MG63 (cell line): ENCODE measurements at places on chromosomes 1 and 21. TPM values are rescaled to one million over a fixed set of nuclear protein-coding genes. Genes with fewer than 3 reads are reported as not detected.

Gene TMEM69
- 13.7 and 21.7 TPM in 2 replicates for total RNA-seq

Gene SSR2
- total RNA-seq, result 243 and 387 TPM in 2 replicates

Gene PTGFRN
- 35.6 and 56.6 TPM in 2 replicates for total RNA-seq

Gene GORAB
- 5.0 and 11.3 TPM in 2 replicates for total RNA-seq

Gene MEX3A
- total RNA-seq, result 2.3 and 2.7 TPM in 2 replicates

Gene FAM72B
- total RNA-seq, result 8.1 and 19.7 TPM in 2 replicates

Gene EPHA2
- 68.4 and 80.5 TPM in 2 replicates for total RNA-seq

Gene HSD3B2
- not detected in 2 replicates for total RNA-seq

Gene VHLL
- total RNA-seq, result not detected in 2 replicates

Gene ATAD3C
- total RNA-seq, result not detected in 2 replicates

Gene CREG1
- total RNA-seq, result 60.7 and 65.3 TPM in 2 replicates

Gene RAB3B
- total RNA-seq, result 0.53 and 0.81 TPM in 2 replicates

Gene MRPL55
- total RNA-seq, result 46.6 and 83.8 TPM in 2 replicates

Gene SLAMF9
- total RNA-seq, result not detected in 2 replicates

Gene HUNK
- 0.20 and 0.23 TPM in 2 replicates for total RNA-seq

Gene OR2L3
- not detected in 2 replicates for total RNA-seq

Gene SESN2
- 13.4 and 19.0 TPM in 2 replicates for total RNA-seq

Gene CELA2B
- not detected in 2 replicates for total RNA-seq
